MV-4-11 (cell line): ENCODE measurements at places on chromosomes 12 and 14.

DNA sequence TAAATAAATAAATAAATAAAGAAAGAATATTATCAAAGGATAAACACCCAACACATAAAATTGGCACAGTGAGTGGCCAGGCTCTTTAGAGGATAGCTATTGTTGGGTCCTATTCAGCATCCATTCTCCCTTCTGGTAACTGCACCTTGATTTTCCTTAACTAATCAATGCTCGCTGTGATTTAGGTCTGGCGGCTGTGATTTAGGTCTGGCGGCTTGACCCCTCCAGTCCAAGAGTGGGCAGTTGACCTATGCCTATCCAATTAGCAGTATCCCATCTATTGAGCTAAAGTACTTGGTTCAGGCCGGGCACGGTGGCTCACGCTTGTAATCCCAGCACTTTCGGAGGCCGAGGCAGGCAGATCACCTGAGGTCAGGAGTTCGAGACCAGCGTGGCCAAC is 9.7 kb upstream of the SLC15A4 start:
- no peak for DNase-seq

- DNase-seq, result no peak
Measured at GRCh38 chr12:16884056-16884455, 278.1 kb upstream of the LMO3 start.

DNA sequence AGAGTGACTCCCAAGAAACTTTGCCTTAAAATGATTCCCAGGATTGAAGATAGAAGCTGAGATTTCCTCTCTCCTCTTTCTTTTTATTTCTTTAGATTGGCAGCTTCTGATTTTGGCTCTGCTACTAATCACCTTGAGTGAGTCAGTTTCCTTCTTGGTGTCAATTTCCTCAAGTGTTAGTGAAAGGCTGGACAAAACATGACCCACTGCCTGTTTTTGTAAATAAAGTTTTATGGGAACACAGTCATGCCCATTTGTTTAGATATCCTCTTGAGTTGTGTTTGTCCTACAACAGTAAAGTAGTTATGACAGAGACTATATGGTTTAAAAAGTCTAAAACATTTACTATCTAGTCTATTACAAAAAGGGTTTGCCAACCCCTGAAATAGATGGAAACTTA is 227.2 kb upstream of the TBX3 start:
- DNase-seq, result no peak

DNA sequence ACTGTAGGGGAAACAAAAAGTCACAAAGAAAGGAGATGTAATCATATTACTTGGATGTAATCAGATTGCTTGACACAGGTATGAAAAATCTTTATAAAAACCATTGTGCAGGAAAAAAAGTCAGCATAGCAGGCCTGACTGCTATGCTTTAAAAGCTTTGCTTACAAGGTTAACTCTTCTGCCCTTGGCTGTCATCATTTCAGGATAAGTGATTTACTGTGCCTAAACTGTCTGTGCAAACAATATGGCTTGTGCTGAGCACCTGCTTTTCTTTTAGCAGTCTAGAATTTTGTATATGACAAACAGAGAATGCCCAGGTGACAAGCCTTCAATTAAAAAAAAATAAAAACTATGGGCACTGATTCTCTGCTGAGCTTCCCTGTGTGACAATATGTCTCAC is 63.8 kb upstream of the PLEKHG7 start:
- DNase-seq, result no peak

DNA sequence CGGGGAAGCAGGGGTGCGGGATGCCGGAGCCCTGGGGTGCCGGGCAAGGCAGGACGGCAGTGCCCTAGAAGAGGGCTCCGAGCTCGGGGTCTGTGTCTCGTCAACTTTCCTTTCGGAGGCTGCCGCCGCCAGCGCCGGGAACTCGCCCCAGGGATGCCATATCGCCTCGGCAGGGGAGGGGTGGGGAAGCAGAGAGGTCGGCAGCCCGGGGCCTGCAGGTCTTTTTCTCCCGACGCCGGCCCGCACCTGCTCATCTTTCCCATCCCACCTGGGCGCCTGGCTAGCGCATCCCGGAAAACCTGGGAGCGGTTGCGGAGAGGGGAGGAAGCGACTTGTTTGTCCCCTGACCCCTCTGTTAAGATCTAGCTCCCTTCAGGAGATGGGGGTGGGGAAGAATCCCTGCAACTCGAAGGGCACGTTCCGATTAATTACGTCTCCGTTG is 547 bp downstream of the CNTN1 start:
- DNase-seq, result no peak

- DNase-seq, result no peak
Measured at GRCh38 chr12:12336049-12336411, 14.0 kb downstream of the MANSC1 start.

- no peak for DNase-seq
Measured at GRCh38 chr14:69132513-69133181, 20.3 kb downstream of the DCAF5 start.
